Ovary (tissue), 10 donors: ENCODE measurements at places on chromosomes 4 and X.

DNA sequence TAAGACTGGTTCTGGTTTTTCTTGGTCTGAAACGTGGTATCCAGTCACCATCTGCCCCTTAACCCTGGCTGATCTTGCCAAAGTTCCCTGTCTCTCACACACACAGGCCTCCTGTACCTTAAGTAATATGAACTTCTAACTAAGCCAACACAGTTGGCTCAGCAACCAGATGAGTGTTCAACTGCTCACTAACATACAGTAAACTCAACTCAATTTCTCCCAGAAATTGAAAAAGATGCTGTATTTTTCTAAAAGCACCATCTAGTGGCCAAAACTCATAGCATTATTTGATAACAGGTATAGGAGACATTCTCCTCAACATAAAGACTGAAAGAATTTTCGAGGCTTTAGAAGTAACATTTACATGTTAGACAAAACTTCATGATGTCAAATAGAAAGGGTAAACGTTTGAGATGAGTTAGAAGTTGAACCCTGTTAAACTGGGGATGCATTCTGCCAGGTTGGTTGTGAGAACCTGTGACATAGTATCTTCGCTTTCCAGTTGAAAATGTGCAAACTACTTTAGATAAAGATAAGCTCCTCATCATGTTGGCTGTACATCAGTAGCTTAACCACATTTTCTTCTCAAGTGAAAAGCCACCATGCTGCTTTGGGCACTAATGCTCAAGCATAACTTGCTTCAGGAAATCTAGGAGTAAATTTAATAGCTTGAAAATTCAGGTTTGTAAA lies 31.2 kb downstream of the CCNI start:
- H3K4me3 ChIP-seq, result no peak overlapping the region

DNA sequence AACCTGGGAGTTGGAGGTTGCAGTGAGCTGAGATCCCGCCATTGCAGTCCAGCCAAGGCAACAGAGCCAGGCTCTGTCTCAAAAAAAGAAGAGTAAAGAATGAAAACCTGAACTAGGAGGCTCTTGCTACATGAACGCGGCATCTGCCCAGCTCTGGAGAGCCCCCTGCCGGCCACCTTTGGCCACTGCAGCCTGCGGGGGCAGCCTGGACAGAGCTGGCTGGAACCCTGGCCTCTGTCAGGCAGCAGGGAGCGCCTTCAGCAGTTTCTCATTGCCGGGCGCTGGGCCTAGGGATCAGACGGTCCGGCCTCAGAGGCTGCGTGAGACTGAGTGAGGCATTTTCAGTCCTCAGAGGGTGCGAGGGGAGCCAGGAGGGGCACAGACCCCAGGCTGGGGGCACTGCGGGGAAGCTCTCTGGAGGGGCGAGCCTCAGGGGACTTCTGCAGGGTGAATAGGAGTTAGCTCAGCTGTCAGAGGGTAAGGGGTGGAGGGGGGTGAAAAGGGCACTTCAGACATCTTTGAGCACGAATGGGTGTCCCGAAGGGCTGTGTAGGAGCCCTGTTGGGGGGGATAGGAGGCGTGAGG lies 17.5 kb downstream of the DOK7 start:
- no peak overlapping the region for H3K4me3 ChIP-seq
- no peaks in the 10 kb centered on the region for H3K36me3 ChIP-seq
- no peaks in the 10 kb centered on the region for H3K27me3 ChIP-seq
- no peaks in the 10 kb centered on the region for H3K4me1 ChIP-seq
- peak; percentile 71 for DNase-seq

- H3K4me3 ChIP-seq, result no peak overlapping the region
- DNase-seq, result no peak
- no peak overlapping the region for H3K27ac ChIP-seq
- no peaks in the 10 kb centered on the region for H3K36me3 ChIP-seq
- H3K27me3 ChIP-seq, result no peaks in the 10 kb centered on the region
These were observed 130.4 kb downstream of the DHX15 start for GRCh38 chr4:24453951-24454350.

DNA sequence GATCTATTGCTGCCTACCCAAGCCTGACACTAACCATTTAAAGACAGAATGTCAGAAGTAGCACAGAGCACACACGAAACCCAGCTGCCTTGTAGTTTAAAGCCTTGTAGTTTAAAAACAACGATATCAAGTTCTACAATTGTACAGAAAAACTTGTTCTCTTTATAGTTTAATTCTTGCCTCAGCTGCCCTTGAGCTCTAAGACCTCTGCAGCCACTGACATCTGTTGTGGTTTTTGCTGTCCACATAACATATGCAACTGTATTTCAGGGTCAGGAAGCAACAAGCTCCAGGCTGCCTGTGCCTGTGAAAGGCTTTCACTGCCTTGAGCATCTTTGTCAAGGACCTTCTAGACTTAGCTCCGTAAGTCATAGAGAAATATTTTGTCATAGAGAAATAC lies 227.2 kb downstream of the SPCS3 start:
- H3K27me3 ChIP-seq, result no peaks in the 10 kb centered on the region
- H3K36me3 ChIP-seq, result no peaks in the 10 kb centered on the region
- H3K4me3 ChIP-seq, result no peak overlapping the region
- no peak overlapping the region for H3K27ac ChIP-seq
- DNase-seq, result no peak
- peaks cover 5% of the 10 kb centered on the region for H3K4me1 ChIP-seq

- no peaks in the 10 kb centered on the region for H3K4me1 ChIP-seq
- H3K27me3 ChIP-seq, result no peaks in the 10 kb centered on the region
- DNase-seq, result no peak
- no peak overlapping the region for H3K4me3 ChIP-seq
- H3K27ac ChIP-seq, result no peak overlapping the region
These were observed 9.9 kb upstream of the ANAPC4 start for GRCh38 chr4:25367004-25367621.

- H3K4me3 ChIP-seq, result peak overlapping the region; percentile 54
- no peaks in the 10 kb centered on the region for H3K4me1 ChIP-seq
- H3K27ac ChIP-seq, result peak overlapping the region; percentile 79
These were observed 6.2 kb upstream of the ZBTB33 start for GRCh38 chrX:120244395-120244734.

DNA sequence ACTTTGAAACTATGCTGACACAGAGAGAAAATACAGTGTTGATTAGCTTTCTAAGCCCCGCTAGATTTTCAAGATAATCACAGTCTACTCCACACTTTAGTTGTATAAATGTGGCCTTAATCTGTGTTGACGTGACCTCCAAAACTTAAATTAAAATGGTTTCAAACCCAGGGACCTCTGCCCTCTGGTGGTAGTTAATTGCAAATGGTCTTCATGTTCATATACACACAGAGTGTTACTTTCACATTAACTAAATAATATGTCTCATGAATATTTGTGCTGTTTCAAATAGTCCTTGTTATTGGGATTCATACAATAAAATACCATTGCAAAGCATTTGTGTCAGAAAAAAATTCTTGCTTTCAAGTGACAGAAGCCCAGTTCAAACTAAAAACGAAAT lies 64.3 kb downstream of the TASL start:
- H3K4me1 ChIP-seq, result no peaks in the 10 kb centered on the region
- no peaks in the 10 kb centered on the region for H3K27me3 ChIP-seq
- H3K27ac ChIP-seq, result no peak overlapping the region
- no peaks in the 10 kb centered on the region for H3K36me3 ChIP-seq

DNA sequence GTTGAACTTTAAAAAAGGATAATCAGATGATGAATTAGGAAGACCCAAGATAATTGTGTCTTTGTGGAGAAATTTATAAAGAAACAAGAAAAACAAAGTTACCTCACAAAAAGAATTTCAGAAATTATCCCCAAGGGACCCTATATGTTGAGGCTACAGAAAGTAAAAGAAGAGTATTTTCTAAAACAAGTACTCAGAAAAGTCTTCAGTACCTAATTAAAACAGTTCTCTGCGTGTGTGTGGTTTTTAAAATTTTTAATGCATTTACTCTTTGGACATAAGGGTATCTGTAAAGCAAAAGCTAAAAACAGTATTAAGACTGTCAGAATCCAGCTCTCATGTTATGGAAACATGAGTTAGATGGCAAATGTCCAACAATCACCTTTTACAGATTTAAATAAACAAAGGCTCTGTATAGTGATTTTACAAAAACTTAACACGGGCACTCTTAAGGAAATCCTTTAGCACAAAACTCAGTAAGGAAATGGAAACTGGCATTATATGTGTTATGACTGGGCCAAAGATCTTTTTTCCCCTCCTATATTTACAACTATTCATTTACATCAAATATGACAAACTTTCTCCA lies 187.5 kb downstream of the NSUN7 start:
- H3K27me3 ChIP-seq, result no peaks in the 10 kb centered on the region
- H3K36me3 ChIP-seq, result no peaks in the 10 kb centered on the region
- no peak overlapping the region for H3K27ac ChIP-seq
- H3K4me1 ChIP-seq, result peaks cover 6% of the 10 kb centered on the region
- no peak overlapping the region for H3K4me3 ChIP-seq

GRCh38 chr4:83582289-83582785 lies 46.4 kb downstream of the GPAT3 start:
- no peak overlapping the region for H3K27ac ChIP-seq
- H3K4me1 ChIP-seq, result peaks cover 3% of the 10 kb centered on the region
- no peaks in the 10 kb centered on the region for H3K27me3 ChIP-seq
- H3K4me3 ChIP-seq, result no peak overlapping the region
- DNase-seq, result no peak

GRCh38 chr4:118983293-118983692 lies 94.6 kb downstream of the SYNPO2 start:
- H3K27ac ChIP-seq, result no peak overlapping the region
- H3K4me3 ChIP-seq, result no peak overlapping the region
- no peak for DNase-seq
- H3K4me1 ChIP-seq, result peaks cover 12% of the 10 kb centered on the region
- no peaks in the 10 kb centered on the region for H3K27me3 ChIP-seq

DNA sequence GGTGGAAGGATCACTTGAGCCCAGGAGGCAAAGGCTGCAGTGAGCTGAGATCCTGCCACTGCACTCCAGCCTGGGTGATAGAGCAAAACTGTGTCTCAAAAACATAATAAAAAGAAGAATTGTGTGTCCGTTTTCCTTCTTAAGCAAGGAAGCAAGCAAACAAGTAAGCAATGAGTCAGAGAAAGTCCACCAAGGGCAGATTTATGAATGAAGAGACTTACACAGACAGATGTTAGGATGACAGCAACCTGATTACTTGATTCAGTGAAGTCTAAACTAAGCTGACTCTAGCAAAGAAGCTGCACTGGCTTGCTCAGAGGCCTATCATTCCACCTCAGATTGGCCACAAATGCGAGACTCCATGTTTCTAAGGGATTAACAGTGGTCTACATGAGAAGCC lies 34.1 kb upstream of the SCML1 start:
- no peaks in the 10 kb centered on the region for H3K27me3 ChIP-seq
- H3K4me3 ChIP-seq, result no peak overlapping the region
- DNase-seq, result no peak
- H3K36me3 ChIP-seq, result no peaks in the 10 kb centered on the region
- no peak overlapping the region for H3K27ac ChIP-seq

DNA sequence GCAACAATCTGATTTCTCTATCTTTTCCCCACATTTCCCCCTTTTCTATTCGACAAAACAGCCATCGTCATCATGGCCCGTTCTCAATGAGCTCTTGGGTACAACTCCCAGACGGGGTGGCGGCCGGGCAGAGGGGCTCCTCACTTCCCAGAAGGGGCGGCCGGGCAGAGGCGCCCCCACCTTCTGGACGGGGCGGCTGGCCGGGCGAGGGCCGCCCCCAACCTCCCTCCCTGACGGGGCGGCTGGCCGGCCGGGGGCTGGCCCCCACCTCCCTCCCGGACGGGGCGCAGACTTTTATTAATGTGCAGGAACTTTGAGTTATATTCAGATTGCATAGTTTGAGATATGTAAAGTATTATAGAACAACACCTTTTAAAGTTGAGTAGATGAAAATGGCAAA lies 64.4 kb upstream of the HPGD start:
- no peaks in the 10 kb centered on the region for H3K4me1 ChIP-seq
- no peak overlapping the region for H3K4me3 ChIP-seq
- H3K27me3 ChIP-seq, result no peaks in the 10 kb centered on the region

DNA sequence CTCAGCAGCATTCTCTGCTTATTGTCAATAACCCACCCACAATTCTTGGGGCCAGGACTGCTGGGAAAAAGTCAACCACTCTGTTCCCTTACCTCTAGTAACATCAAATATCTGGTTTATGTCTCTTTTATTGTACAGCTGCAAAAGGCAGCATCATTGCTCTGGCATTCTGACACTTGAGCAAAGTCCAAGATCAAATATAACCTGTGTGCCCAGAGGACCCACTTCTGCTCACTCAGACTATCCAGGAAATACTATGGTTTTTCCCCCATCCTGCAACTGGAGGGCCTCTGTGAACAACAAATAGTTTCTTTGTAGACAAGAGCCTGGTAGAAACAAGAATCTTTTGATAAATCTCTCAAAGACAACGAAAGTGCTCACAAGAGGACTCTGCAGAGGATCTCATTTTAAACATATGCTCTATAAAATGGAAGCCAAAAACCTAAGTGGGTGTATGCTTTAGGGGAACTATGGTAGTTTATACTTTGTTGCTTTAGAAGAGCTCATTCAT lies 154.7 kb downstream of the RAB28 start:
- H3K27ac ChIP-seq, result no peak overlapping the region
- no peaks in the 10 kb centered on the region for H3K36me3 ChIP-seq
- H3K4me3 ChIP-seq, result no peak overlapping the region
- H3K27me3 ChIP-seq, result no peaks in the 10 kb centered on the region

GRCh38 chr4:11878241-11878640 lies 449.5 kb upstream of the HS3ST1 start:
- no peaks in the 10 kb centered on the region for H3K4me1 ChIP-seq
- DNase-seq, result no peak
- H3K36me3 ChIP-seq, result no peaks in the 10 kb centered on the region
- H3K27me3 ChIP-seq, result no peaks in the 10 kb centered on the region
- H3K27ac ChIP-seq, result no peak overlapping the region

- H3K4me3 ChIP-seq, result no peak overlapping the region
- no peak for DNase-seq
- H3K4me1 ChIP-seq, result no peaks in the 10 kb centered on the region
- no peak overlapping the region for H3K27ac ChIP-seq
- no peaks in the 10 kb centered on the region for H3K27me3 ChIP-seq
These were observed 163.6 kb downstream of the EVC2 start for GRCh38 chr4:5544762-5545161.

GRCh38 chrX:13939741-13940597 lies 89.7 kb downstream of the GEMIN8 start:
- H3K27ac ChIP-seq, result no peak overlapping the region
- no peak overlapping the region for H3K4me3 ChIP-seq
- no peak for DNase-seq
- no peaks in the 10 kb centered on the region for H3K4me1 ChIP-seq

DNA sequence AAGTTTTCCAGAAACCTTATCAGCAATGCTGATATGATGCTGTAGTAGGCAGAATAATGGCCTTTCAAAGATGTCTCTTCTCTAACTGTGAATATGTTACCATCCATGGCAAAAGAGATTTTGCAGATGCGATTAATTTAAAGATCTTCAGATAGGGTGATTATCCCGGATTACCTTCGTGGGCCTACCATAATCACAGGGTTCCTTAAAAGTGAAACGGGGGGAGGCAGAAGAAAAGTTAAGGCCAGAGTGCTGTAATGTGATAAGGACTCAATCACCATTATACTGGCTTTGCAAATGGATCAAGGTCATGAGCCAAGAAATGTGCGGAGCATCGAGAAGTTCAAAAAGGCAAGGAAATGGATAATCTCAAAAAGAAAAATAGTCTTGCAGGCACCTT lies 459.6 kb downstream of the CCSER1 start:
- H3K36me3 ChIP-seq, result no peaks in the 10 kb centered on the region
- no peak overlapping the region for H3K27ac ChIP-seq
- no peaks in the 10 kb centered on the region for H3K27me3 ChIP-seq
- no peak for DNase-seq
- no peak overlapping the region for H3K4me3 ChIP-seq

- no peaks in the 10 kb centered on the region for H3K27me3 ChIP-seq
- H3K27ac ChIP-seq, result no peak overlapping the region
- H3K4me1 ChIP-seq, result peaks cover 3% of the 10 kb centered on the region
- no peak for DNase-seq
- no peak overlapping the region for H3K4me3 ChIP-seq
- H3K36me3 ChIP-seq, result no peaks in the 10 kb centered on the region
These were observed 82.2 kb downstream of the ANK2 start for GRCh38 chr4:113131621-113132020.
